ENCODE measurements at places on chromosomes 16 and 17.
A peak's percentile ranks its signal among the peaks of the same experiment; 100 is the strongest.

- DNase-seq, result no peak
Observed at GRCh38 chr16:27020031-27020430, 46.7 kb upstream of the C16orf82 start.

DNA sequence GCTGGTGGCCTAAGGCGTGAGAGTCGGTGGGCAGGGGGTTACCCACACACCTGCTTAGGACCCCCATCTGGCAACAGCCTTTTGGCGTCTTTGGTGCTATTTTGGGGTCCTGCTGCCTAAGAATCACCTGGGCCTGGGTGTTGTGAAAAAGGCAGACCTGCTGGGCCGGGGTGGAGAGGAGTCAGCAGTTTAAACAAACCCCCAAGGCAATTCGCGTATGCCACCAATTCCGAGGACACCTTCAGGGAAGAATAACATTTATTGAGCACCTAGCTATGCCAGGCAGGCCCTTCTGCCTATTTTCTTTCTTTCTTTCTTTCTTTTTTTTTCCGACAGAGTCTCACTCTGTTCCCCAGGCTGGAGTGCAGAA is 53.9 kb upstream of the TOB1 start:
- DNase-seq, result no peak

GRCh38 chr16:23678430-23679273 is at the start of gene PLK1:
PLK1 (plus strand) TSS chr16:23678889; CDS start chr16:23678933, 44 bp downstream.
- DNase-seq, result peak; percentile 91

GRCh38 chr17:21271454-21272183 is 12.9 kb upstream of the MAP2K3 start:
- DNase-seq, result no peak

DNA sequence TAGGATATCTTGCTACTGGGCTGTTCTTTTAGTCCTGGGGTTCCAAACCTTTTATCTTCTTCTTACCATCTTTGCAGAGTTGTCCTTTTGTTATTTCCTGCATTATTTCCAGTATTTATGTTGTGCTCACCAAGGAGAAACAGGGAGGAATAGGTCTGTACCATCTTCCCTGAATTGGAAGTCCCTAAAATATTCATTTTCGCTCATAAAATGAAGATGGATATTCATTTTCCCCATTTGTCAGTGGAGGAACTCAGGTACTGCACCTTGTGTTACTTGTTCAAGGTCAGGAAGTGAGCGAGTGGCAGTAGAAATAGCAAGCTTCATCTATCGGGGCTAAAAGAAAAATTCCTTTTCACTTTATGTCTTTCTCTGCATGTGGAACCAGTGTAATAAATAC is 989.7 kb downstream of the CDH11 start:
- DNase-seq, result no peak

DNA sequence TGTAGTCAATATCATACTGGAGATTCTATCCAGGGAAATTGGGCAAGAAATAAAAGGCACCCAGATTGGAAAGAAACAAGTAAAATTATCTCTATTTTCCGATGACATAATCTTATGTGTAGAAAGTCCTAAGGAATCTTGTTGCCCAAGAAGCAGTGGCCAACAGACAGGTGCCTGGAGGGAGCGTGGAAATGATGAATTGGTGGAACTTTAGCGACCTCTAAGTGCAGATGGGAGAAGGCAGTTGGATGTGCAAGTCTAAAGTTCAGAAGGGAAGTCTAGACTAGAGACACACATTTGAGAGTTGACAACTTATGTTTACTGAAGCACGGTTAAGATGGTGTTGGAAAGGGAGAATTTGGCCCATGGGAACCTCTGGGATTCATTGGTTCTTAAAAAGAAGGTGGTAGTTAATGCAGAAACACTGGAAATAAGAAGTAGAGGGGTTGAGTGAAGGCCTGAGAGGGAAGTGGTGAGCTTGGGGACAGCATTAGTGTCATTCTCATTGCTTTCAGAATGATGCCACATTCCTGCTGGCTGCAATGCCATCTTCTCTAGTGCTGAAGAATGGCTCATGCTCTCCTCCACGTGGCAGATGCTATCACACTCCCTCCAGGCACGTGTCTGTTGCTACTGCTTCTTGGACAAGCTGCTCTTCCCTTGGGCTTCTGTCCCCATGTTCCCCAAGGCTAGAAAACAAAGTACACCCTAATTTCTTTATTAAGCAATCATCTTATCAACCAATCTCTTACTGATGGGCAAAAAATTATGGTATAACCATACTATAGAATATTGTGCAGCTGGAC is 24.0 kb downstream of the TAT start:
- DNase-seq, result no peak

DNA sequence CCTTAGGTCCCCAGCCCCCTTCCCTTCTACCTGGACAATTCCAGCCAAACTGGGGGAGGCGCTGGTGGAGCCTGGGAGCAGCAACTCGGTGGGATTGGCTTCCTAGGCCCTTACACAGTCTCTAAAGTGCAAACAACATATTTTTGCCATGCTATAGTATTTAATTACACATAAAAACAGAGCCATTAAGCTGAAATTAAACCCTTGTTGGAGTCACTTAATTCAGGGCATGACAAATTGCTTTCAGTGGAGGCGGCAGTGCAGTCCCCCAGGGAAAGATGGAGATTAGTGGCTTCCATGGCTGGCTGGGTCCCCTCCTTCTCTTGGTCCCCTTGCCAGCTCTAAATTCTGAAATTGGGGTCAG is 17.3 kb downstream of the IGFBP4 start:
- DNase-seq, result no peak

Measured in EL (cell line).